T-helper 17 cell (primary cell): ENCODE measurements at places on chromosomes 16 and 17. TPM values are rescaled to one million over a fixed set of nuclear protein-coding genes. Genes with fewer than 3 reads are reported as not detected.
A peak's percentile ranks its signal among the peaks of the same experiment; 100 is the strongest.

- DNase-seq: no peak
- peaks cover 2% of the 10 kb centered on the region for H3K4me1 ChIP-seq
- peaks cover 44% of the 10 kb centered on the region for H3K27me3 ChIP-seq
- no peak overlapping the region for H3K27ac ChIP-seq
- H3K4me3 ChIP-seq: no peak overlapping the region
- no peaks in the 10 kb centered on the region for H3K36me3 ChIP-seq
Observed at GRCh38 chr17:9725575-9725974, 65.8 kb downstream of the DHRS7C start.

GRCh38 chr16:83995754-83996153 lies 27.7 kb downstream of the NECAB2 start:
- peaks cover 3% of the 10 kb centered on the region for H3K36me3 ChIP-seq
- no peak overlapping the region for H3K27ac ChIP-seq
- no peak overlapping the region for H3K4me3 ChIP-seq
- no peak for DNase-seq
- peaks cover 67% of the 10 kb centered on the region for H3K27me3 ChIP-seq

GRCh38 chr16:51831595-51832367 lies 680.7 kb upstream of the SALL1 start:
- H3K27me3 ChIP-seq: no peaks in the 10 kb centered on the region
- H3K36me3 ChIP-seq: no peaks in the 10 kb centered on the region
- H3K4me1 ChIP-seq: no peaks in the 10 kb centered on the region

DNA sequence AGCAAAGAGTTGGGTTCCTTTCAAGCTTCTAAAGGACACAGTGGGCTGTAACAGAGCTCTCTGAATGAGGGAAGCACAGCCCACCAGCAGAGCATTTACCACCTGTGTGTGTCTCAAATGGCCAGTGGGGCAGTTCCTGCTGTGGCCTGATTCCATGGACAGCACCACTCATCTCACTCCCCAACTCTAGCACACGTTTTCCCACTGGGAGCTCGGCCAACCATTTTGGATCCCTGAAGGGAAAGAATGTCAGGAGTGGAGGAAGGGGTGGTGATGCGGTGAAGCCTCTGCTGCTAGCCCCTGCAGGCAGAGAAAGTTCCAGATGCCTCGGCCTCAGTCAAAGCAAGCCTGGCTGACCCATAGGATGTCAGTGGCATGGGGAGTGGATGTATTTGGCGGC lies 86.6 kb downstream of the PLXDC1 start:
- no peak for DNase-seq
- H3K36me3 ChIP-seq: no peaks in the 10 kb centered on the region

DNA sequence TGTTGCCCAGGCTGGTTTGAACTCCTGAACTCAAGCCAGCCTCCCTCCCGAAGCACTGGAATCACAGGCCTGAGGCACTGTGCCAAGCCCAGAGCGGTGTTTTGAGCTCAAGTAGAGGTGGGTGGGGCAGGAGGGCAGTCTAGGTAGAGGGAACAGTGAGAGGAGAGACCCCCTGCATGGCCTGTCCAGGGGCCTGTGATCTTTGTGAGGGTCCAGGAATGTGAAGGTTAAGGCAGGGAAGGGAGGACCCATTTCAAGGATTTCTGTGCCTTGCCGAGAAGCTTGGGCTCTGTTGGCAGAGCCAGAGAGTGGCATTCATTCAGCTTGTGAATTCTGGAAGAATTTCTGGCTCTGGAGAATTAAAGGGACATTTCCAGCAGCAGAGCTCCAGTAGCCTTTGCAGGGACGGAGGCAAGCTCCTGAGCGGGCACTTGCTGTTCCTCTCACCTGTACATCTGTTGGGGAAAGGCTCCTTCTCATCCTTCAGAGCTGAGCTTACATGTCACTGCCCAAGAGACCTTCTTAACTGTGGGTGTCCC lies 2.7 kb downstream of the WWOX start:
- H3K4me3 ChIP-seq: no peak overlapping the region
- H3K27me3 ChIP-seq: no peaks in the 10 kb centered on the region

DNA sequence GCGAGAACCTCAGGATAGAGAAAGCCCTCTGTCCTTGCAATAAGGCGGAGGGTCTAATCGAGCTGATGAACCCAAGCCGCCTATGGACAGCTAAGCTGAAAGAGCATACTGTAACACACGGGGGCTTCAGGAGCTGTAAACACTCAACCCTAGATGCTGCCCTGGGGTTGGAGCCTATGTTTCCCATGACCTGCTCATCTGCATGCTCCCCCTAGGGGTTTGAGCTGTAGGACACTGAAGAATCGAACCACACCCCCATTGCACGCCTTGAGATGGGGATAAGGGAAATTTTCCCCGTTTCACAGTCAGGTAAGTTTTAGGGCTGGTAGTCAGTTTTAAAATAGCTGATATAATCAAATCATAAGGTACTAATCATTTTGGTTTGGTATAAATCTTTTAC lies 675.6 kb upstream of the CDH8 start:
- no peaks in the 10 kb centered on the region for H3K4me1 ChIP-seq
- no peak overlapping the region for H3K27ac ChIP-seq
- no peak for DNase-seq
- no peaks in the 10 kb centered on the region for H3K27me3 ChIP-seq

DNA sequence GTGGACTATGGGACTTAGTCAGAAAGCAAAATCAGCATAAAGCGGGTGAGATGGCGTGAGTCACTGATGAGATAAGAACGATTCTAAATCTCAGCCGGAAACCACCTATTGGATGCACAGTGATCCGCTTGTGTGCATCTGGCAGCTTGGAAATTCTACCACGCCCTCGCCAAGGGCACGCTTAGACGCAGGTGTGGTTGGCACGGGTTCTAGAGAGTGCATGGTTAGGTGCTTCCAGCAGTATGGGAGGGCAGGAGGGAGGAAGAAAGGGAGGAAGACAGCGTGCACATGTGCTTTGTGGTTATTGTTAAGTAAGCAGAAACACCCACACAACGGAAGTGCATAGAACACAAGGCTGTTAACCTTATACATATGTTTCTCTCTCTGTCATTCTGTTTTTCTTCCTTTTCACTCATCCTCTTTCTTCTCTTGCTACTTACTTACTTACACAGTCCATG lies 374.0 kb upstream of the ASIC2 start:
- H3K4me1 ChIP-seq: peaks cover 14% of the 10 kb centered on the region
- peaks cover 2% of the 10 kb centered on the region for H3K36me3 ChIP-seq
- H3K27me3 ChIP-seq: peaks cover 24% of the 10 kb centered on the region

The RAB26 gene
- total RNA-seq: 0.57 TPM

- H3K4me3 ChIP-seq: no peak overlapping the region
- DNase-seq: no peak
- H3K36me3 ChIP-seq: no peaks in the 10 kb centered on the region
- H3K27ac ChIP-seq: no peak overlapping the region
- H3K27me3 ChIP-seq: peaks cover 5% of the 10 kb centered on the region
Observed at GRCh38 chr17:41452281-41452680, 11.5 kb upstream of the KRT38 start.

The SETD6 gene
- 20.7 TPM for total RNA-seq

- H3K36me3 ChIP-seq: peaks cover 2% of the 10 kb centered on the region
- peak overlapping the region; percentile 62 for H3K27ac ChIP-seq
- H3K4me1 ChIP-seq: peaks cover 11% of the 10 kb centered on the region
- no peak for DNase-seq
Observed at GRCh38 chr16:4313563-4314531, 2.0 kb upstream of the GLIS2 start.

DNA sequence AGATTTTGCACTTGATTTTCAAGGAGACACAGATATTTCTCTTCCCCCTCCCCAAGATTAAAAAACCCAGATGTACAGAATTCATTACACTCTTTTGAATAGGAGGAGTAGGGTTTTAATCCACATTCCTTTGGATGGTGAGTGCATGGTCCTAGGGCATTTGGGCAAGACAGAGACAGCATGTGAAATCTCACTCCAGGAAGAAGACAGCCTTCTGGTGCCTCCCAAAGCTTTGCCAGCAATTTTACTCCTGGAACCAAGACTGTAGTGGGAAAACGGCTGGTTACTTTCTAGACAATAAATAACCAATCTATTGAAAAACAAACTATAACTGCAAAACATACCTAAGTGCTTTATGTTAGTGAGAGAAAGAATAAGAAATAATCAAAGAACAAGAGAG lies 15.2 kb downstream of the TEX2 start:
- no peaks in the 10 kb centered on the region for H3K36me3 ChIP-seq
- peaks cover 7% of the 10 kb centered on the region for H3K4me1 ChIP-seq
- H3K4me3 ChIP-seq: no peak overlapping the region
- no peak for DNase-seq
- H3K27me3 ChIP-seq: no peaks in the 10 kb centered on the region
- no peak overlapping the region for H3K27ac ChIP-seq

DNA sequence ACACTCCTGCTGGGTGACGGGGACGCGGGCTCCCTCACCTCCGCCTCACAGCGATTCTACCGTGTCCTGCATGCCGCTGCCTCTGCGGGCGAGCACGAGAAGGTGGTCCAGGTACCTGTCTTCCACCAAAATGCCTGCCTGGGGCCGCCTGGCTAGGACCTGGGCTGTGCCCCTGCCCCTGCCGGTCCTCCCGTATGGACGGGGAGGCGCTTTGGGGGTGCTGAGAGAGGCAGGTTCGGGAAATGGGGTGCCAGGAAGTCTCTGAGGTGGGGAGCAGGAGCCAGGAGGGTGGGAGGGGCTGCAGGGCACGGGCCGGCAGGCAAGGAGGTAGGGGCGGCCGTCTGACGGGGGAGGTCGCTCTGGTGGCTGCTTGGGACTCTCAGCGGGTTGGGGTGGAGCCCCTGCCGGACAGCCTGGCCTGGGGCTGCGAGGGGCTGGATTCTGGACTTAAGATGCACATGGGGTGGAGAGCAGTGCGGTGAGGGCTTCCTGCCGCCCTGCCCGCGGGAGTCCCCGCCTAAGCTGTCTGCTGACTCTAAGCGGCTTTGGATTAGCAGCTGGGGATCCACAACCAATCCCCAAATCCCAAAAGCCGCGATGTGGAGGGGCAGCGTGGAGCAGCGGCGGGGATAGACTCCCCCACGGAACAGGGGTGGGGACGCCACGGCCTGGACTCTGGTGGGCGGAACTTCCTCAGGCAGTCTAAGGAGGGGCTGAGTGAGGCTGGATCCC lies 5.8 kb downstream of the CHTF18 start:
- H3K4me3 ChIP-seq: no peak overlapping the region
- H3K4me1 ChIP-seq: peaks cover 2% of the 10 kb centered on the region
- peaks cover 2% of the 10 kb centered on the region for H3K36me3 ChIP-seq
- no peak for DNase-seq

The CEP20 gene
- total RNA-seq: 16.3 TPM

GRCh38 chr16:23323224-23324030 lies 21.3 kb downstream of the SCNN1B start:
- H3K4me1 ChIP-seq: no peaks in the 10 kb centered on the region
- H3K4me3 ChIP-seq: no peak overlapping the region
- H3K27ac ChIP-seq: no peak overlapping the region
- no peak for DNase-seq
- H3K36me3 ChIP-seq: no peaks in the 10 kb centered on the region

- H3K4me3 ChIP-seq: peak overlapping the region; percentile 85
- peaks cover 2% of the 10 kb centered on the region for H3K36me3 ChIP-seq
- peak overlapping the region; percentile 95 for H3K27ac ChIP-seq
- H3K27me3 ChIP-seq: no peaks in the 10 kb centered on the region
Observed at GRCh38 chr17:65029605-65030336, 26.8 kb downstream of the GNA13 start.

The CMTM1 gene
- total RNA-seq: 3.3 TPM

DNA sequence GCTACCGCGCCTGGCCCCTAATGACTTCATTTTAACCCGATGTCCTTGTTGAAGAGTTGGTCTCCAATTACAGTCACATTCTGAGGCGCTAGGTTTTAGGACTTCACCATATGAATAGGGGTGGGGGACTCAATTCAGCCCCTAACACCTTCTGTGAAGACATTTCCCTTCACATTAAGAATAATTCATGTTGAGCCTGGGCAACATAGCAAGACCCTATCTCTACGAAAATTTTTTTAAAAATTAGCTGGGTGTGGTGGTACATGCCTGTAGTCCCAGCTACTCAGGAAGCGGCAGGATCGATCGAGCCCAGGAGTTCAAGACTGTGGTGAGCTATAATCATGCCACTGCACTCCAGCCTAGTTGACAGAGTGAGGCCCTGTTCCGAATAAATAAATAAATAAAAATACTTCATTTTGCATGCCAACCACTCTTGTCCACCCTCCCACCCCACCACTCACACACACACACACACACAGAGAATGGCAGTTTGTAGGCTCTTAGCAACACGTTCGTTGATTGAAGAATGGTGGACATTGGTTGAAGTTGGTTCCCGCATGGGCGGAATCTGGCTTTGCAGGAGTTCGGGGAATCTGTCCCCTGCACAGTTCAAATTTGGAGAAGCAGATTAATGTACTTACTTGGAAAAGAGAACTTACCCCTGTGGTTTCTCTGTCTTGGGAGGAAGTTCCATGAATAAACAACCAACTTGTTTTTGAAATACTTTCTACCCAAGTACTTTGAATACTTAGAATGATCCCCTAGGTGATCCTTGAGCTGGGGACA lies 27.8 kb upstream of the TVP23A start:
- H3K27me3 ChIP-seq: peaks cover 50% of the 10 kb centered on the region
- H3K4me1 ChIP-seq: peaks cover 3% of the 10 kb centered on the region
- no peak for DNase-seq
- no peak overlapping the region for H3K4me3 ChIP-seq
- peaks cover 8% of the 10 kb centered on the region for H3K36me3 ChIP-seq

GRCh38 chr17:13268791-13269595 lies 251.2 kb upstream of the ELAC2 start:
- peaks cover 23% of the 10 kb centered on the region for H3K27me3 ChIP-seq
- H3K4me1 ChIP-seq: no peaks in the 10 kb centered on the region
- H3K36me3 ChIP-seq: peaks cover under 1% of the 10 kb centered on the region
- H3K4me3 ChIP-seq: no peak overlapping the region
- H3K27ac ChIP-seq: no peak overlapping the region

The NOTUM gene
- total RNA-seq: not detected

The SLC25A10 gene
- 3.4 TPM for total RNA-seq

DNA sequence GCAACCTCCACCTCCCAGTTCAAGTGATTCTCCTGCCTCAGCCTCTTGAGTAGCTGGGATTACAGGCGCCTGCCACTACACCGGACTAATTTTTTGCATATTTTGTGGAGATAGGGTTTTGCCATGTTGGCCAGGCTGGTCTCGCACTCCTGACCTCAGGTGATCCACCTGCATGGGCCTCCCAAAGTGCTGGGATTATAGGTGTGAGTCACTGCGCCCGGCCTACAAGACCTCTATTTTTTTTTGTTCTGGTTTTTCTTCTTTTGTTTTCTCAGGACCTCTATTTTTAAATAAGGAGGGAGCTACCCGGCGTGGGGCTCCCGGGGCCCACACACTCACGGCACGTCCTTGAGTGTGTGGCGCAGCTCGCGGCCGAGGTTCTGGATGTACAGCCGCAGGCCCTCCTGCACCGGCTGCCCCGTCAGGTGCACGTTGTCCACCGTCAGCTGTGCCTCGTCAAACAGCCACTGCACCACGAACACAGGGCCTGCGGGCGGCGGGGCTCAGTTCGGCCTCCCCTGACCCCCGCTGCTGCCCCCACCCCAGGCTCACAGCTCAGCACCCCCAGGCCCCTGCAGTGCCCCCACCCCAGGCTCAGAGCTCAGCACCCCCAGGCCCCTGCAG lies 5.8 kb downstream of the NOTUM start:
- H3K36me3 ChIP-seq: no peaks in the 10 kb centered on the region
- peak overlapping the region; percentile 75 for H3K27ac ChIP-seq
- H3K27me3 ChIP-seq: peaks cover 11% of the 10 kb centered on the region
- H3K4me3 ChIP-seq: no peak overlapping the region
- H3K4me1 ChIP-seq: no peaks in the 10 kb centered on the region

GRCh38 chr17:78986048-78986648 lies 6.4 kb upstream of the LGALS3BP start:
- no peaks in the 10 kb centered on the region for H3K27me3 ChIP-seq
- peaks cover 14% of the 10 kb centered on the region for H3K4me1 ChIP-seq
- DNase-seq: no peak
- no peak overlapping the region for H3K4me3 ChIP-seq
- no peaks in the 10 kb centered on the region for H3K36me3 ChIP-seq

GRCh38 chr16:57019746-57020145 lies 30.4 kb downstream of the NLRC5 start:
- H3K27me3 ChIP-seq: no peaks in the 10 kb centered on the region
- H3K4me1 ChIP-seq: peaks cover 77% of the 10 kb centered on the region
- H3K4me3 ChIP-seq: no peak overlapping the region
- peak overlapping the region; percentile 98 for H3K27ac ChIP-seq

The GNG13 gene
- not detected for total RNA-seq
